ENCODE measurements at places on chromosomes 5 and 9.
A peak's percentile ranks its signal among the peaks of the same experiment; 100 is the strongest.

- DNase-seq, result peak; percentile 67
Measured at GRCh38 chr9:136784249-136784996, 6.7 kb upstream of the TMEM141 start.

DNA sequence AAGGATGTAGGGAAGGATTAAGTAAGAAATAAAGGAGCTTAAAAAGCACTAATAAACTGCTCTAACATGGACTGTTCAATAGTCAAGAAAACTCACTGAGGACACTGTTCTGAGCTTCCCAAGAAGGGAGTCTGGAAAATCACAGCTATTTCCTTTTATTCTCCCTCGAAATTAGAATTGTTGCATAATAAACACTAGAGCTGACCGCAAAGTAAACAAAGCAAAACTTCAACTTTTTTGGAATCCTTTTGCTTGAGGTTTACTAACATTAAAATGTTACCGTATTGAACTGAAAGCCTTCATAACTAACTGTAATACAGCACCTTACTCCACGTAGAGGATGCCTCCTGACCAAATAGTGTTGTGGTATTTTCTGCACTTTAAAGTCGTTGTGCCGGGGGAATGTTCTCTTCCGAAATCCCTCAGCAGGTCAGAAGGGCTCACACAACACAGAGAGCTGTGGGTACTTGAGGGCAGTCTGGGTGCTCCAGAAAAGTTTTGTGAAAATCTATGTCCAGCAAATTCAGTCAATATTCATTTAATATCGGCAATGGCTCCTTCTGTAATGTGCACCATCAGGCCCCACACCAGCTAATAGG lies 59.2 kb downstream of the TTLL11 start:
- no peak for DNase-seq

- DNase-seq, result peak; percentile 67
Measured at GRCh38 chr5:87541033-87541432, 128.3 kb upstream of the CCNH start.

DNA sequence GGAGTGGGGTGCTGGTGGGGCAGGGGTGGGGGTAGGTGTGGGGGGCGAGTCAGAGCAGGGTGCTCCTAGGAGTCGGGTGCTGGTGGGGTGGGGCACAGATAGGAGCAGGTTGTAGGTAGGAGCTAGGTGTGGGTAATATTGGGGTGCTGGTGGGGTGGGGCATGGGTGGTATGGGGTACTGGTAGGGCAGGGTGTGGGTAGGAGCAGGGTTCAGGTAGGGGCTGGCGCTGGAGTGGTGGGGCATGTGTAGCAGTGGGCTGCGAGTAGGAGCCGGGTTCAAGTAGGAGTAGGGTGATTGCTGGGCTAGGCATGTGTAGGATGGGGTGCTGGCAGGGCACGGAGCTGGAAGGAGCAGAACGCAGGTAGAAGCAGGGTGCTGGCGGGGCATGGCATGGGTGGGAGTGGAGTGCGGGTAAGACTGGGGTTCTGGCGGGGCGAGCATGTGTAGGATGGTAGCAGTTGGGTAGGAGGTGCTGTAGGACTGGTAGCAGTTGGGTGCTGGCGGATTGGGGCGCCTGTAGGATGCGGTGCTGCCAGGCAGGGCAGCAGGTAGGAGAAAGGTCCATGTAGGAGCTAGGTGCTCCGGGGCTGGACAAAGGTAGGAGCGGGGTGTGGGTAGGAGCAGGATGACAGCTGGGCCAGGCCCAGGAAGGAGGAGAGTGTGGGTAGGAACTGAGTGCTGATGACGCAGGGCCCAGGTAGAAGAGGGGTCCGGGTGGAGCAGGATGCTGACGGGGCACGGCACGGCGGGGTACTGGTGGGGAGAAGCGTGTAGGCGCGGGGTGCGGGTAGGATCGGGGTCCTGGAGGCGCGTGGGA lies 105.5 kb upstream of the SIMC1 start:
- no peak for DNase-seq

Measured in spinal cord (tissue), 10 donors.